ENCODE measurements at places on chromosomes 11 and 22.

DNA sequence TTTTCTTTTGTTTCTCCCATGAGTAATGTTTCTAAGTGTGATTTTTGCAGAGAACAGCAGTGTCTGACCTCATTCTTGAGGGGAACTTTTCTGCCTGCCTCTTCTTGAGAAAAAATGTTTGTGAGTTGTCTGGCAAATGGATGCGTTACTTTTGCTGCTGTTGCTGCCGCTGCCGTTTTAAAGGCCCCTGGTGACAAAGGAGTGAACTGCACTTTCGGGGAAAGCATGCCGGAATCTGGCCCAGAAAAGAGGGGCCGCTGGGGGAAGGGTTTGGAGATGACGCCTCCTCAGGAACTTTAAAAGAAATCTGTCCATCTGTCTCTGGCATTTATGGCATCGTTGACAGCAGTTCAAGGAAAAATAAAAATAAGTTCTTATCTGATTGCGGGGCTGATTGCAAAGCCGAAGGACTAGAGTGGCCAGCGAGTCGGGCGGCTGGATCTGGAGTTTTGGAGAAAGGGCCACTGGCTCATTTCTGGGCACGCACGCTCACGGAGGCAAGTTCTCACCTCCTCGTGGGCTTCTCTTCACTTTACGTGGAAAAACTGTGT lies 16.5 kb downstream of the ZBTB16 start:
- peak; percentile 61 for DNase-seq

- no peak for DNase-seq
These were observed 21.5 kb downstream of the LRP4 start for GRCh38 chr11:46896719-46897406.

- no peak for DNase-seq
These were observed 1.9 kb downstream of the MMP8 start for GRCh38 chr11:102722821-102723220.

DNA sequence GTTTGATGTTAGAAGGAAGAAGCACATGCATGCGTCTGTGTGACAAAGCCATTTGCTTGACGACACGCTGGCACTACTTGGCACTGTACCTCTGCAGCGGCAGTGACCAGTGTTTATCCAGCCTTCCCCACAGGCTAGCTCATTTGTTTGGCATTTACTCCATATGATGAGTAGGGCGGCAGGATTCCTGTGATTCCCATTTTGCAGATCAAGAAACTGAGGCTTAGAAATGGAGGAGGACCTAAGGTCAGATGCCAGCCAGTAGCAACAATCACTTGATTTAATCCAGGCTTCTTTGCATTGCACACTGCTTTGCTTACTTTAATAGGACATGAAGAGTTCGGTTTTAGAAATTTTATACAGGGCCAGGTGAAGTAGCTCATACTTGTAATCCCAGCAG lies 45.0 kb downstream of the TBC1D22A start:
- no peak for DNase-seq

DNA sequence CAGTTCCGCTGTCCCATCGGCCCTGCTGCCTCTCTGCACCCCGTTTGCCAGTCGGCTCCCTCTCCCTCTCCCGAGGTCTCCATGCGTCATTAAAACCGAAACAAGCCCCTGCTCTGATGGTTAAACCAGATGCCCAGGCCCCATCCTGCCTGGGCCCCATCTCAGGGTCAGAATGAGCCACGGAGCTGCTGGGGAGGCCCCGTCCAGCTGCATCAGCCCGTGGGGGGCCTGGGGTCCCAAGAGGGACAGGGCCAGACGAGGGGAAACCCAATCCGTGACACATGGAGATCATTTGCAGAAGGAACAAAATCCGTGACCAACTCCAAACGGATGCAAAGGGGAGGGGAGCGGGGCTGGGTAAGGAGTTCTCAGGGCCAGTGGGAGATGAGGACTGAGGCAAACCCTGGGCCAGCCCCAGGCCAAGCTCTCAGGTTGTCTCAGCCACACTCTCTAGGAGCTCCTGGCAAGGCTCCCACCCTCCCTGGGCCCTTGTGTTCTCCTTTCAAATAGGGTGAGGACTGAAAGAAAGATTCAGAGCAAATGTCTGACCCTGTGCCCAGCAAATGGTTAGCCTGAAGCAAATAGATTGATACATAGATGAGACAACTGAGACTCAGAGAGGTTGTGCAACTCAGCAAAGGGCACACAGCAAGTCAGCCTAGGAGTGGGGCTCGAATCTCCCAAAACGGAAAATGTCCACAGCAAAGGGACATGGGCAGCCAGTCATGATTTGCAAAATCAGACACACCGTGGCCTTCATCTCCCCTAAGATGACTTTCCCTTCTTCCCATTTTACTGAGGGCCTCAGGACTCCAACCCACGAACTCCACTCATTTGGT lies 162.1 kb downstream of the MN1 start:
- DNase-seq, result no peak

- DNase-seq, result no peak
These were observed 39.1 kb downstream of the BRSK2 start for GRCh38 chr11:1428762-1429316.

- DNase-seq, result no peak
These were observed 15.3 kb downstream of the PTS start for GRCh38 chr11:112241486-112241885.

- no peak for DNase-seq
These were observed 13.6 kb upstream of the MUC2 start for GRCh38 chr11:1060852-1061616.

- DNase-seq, result no peak
These were observed 13.4 kb downstream of the ABTB2 start for GRCh38 chr11:34344410-34344767.

GRCh38 chr22:30297991-30298701 lies 8.8 kb upstream of the CASTOR1 start:
- DNase-seq, result no peak

- DNase-seq, result no peak
These were observed 3.7 kb upstream of the APLNR start for GRCh38 chr11:57240757-57241156.

DNA sequence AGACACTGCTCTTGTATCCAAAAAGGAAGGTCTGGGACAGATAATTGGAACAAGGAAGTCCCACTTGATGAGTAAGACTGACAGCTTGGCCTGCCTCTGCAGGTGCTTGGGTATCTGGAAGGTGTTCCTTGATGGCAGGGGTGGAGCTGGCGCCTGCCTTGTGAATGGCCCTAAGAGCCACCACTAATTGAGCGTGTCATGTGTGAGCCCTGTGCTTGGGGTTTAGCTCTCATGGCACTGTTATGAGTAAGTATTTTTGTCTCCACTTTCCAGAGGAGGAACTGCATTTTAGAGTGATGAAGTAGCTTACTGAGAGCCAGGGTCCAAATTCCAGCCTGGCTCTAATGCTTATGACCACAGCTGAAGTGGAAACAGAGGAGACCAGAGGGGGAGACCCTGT lies 71.2 kb upstream of the NECTIN1 start:
- no peak for DNase-seq

GRCh38 chr11:115599125-115599524 lies 94.9 kb upstream of the CADM1 start:
- DNase-seq, result no peak

DNA sequence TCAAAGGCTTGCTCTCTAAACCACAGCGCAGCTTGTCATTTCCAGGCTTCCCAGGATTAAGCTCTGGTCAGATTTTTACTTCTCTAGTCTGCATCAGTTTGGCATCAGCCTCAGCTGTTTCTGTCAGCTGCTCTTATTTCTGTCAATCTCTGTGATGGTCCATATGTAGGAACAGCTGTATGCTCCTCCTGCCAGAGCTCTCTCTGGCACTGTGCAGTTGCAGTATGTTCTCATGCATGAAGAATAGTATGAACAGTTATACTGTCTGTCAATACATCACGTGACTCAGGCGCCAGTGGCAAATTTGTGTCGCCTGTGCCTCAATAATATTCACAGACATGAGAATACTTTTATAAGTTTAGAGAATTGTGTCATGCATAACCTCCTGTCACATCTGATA lies 6.7 kb downstream of the OR6M1 start:
- no peak for DNase-seq

GRCh38 chr11:102456381-102456780 lies 3.8 kb upstream of the TMEM123 start:
- DNase-seq, result no peak

- no peak for DNase-seq
These were observed 33.1 kb downstream of the CEP295 start for GRCh38 chr11:93694557-93694956.

DNA sequence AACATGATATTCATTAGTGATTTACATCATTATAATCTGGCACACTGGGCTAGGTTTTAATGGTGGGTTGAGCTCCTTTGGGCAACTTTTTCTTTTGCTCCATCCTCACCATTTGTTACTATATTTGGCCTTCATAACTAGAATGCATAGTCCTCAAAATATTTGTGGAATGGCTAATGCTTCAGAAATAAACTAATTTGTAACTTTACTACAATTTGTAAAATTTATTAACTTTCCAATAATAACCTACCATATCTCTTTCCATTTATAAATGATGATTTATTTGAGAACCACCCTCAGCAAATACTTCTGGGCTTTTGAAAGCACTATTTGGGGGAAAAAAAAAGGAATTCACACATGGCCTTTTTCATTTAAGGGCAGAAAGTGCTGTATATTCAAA lies 79.7 kb downstream of the LARGE2 start:
- DNase-seq, result no peak

DNA sequence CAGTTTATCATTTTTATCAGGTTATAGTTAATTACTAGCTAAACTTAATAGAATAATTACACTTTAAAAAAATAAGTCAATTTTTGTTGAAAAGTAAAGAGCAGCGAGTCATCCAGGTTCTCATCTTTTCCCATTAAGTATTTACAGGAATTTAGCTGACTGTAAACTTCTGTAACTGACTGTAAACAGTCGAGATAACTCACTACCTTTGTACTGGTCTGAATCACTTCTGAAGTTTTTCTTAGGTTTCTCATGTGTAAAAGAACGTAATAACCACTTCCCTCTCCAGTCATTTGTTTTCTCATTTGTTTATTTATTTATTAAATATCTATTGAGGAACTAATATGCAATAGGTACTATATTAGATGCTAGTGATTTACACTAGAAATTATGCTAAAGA lies 270.8 kb downstream of the DYNC2H1 start:
- no peak for DNase-seq

- no peak for DNase-seq
These were observed 13.3 kb downstream of the MYRF start for GRCh38 chr11:61765550-61766253.

DNA sequence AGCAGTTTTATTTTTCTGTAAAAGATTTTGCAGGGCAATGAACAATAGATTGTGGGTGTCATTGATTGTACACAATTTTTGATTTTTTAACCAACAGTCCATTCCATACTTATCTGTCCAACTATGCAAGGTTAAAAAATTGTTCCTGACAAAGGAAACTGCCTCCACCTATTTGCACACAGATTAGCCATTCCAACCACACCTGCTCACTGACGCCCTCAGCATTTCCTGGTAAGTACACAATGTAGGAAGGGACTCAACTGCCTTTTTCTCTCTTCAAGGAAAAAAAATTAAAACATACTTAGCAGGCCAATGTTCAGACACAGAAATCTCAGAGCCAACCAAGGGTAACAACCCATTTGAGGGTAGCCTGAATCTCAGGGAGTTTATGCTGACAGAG lies 4.3 kb upstream of the FUT4 start:
- DNase-seq, result no peak

- DNase-seq, result no peak
These were observed 19.7 kb upstream of the FIBIN start for GRCh38 chr11:26974069-26974783.

GRCh38 chr22:19903031-19903430 lies 38.5 kb upstream of the COMT start:
- no peak for DNase-seq

DNA sequence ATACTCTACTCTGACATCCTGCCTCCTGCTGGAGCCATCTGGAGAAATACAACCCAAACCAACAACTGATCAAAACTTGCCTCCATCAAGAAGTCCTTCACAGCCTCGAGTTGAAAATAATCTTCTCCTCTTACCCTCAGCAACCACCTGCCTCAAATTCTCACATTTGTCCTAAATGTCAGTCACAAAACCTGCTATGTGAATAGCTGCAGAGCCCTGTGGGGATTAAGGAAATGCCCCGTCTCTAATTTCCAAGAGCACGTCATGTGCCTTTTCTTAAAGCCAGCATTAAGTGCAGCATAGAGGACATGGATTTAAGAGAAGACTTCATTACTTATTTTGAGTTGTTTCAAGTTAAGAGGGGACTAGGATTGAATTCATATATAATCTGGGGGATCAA lies 105.9 kb downstream of the TRPC6 start:
- DNase-seq, result no peak

DNA sequence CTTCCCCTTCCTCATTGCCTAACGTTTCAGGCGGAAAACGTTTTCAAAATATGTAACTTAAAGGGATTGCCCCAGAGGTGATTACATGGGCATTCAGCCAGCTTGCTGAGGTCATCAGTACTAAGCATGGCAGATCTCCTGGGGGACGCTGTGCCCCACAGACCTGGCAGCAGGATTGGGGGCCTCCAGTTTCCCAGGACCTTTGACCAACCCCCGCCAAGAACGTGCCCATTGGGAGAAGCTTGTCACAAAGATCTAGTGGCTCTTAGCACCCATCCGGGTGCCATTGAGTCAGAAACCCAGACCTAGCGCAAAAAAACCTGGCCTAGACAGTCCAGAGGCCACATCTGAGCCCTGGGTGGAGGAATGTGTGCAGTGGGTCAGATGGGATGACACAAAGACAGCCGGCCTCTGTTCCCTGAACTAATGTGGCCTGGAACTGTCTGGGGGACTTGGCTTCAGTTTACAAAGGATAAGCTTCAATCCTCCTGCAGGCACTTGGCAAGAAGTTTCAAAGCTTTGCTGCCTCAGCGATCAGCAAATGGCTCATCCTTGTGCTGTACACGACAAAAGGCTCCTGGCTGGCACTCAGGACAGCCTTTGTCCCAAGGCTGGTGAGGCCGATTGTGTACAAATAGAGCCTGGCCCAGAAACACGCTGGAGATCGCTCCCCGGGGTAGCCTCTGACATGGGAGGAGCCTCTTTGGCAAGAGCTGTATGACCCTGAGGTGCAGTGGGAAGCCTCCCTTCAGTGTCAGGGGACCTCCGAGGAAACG lies 9.5 kb downstream of the C1QTNF6 start:
- DNase-seq, result no peak

- no peak for DNase-seq
These were observed 243.5 kb upstream of the ANO3 start for GRCh38 chr11:26088391-26088790.

GRCh38 chr22:41619979-41620588 lies 759 bp downstream of the DESI1 start:
- no peak for DNase-seq

DNA sequence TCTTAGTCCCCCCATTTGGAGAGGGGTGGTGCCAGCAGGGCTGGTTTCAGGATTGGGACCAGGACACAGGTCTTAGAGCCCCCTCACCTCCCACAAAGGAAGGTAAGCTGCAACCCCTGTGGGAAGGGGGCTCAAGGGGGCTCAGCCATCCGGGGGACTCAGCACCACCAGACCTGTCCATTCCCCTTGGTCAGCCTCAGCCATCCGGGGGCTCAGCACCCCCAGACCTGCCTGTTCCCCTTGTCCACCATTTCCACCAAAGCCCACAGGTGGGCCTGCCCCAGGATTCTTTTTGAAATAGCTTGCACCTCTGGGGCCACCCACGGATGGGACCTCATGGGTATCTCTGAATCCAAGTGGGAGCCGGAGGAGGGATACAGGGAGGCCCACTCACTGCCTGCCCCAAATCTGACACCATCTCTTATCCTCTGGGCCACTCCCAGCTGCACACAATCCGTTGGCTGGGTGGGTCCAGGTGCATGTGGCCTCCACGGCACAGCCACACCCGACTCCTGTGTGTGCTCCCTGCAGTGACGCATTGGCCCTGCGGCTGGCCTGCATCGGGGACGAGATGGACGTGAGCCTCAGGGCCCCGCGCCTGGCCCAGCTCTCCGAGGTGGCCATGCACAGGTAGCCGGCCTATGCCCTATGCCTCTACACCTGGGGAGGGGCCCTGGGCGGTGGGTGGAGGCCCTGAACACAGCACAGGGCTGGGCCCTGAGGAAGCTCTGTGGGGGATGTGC lies 15.9 kb downstream of the MCAT start:
- no peak for DNase-seq

Data from hippocampal formation (tissue), 2 donors.